ENCODE measurements at places on chromosomes 12 and 14.
A peak's percentile ranks its signal among the peaks of the same experiment; 100 is the strongest.

DNA sequence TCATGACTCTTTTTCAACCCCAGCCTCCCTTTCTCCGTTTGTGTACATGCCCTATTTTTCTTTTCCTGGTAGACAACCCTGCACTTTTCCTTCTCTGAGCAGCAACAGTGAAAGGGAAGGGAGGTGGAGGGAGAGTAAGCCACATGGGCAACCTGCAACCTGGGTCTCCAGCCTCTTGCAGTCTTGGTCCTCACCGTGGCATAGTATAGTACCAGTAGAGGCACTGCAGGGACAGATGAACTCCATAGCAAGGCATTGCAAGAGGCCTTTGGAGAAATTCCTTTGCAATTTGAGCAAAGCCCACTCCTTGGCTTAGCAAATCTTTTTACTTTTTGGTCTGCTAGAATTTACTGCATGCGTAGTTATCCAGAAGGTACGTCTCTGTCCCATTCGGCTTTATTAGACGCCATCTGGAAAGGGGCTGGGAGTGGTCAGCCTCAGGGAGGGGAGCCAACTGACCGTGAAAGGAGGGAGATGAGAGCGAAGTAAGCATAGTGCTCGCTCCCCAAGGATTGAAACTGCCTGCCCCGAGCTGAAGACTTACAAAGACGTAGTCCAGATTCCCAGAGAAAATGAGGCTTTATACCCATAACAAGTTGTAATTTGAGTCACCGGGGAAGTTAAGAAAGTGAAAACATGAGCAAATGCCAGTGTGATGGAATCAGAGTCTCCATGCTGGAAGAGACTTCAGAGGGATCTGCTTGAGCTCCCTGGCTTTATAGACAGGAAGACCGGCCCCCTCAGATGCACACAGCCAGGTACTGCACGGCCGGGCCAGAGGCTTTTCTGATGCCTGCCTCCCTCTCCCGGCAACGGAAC lies 332.0 kb downstream of the CACNA1C start:
- DNase-seq: no peak

DNA sequence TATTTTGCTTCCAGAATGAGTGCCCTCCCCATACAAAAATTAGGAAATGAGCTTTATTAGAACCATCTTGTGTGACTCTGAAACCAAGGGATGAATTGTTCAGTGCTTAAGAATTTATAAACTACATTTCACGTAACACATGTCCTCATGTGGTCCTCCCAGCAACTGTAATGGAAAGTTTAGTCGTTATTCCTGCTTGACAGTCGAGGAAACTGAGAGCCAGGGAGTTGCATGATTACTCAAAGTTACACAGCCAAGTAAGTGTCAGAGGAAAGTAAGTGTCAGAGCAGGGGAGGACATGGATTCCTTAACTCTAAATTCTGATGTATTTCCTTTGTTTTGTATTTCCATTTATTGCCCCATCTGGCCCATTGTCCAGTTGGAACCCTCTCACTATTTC lies 453.9 kb downstream of the FUT8 start:
- DNase-seq: no peak

DNA sequence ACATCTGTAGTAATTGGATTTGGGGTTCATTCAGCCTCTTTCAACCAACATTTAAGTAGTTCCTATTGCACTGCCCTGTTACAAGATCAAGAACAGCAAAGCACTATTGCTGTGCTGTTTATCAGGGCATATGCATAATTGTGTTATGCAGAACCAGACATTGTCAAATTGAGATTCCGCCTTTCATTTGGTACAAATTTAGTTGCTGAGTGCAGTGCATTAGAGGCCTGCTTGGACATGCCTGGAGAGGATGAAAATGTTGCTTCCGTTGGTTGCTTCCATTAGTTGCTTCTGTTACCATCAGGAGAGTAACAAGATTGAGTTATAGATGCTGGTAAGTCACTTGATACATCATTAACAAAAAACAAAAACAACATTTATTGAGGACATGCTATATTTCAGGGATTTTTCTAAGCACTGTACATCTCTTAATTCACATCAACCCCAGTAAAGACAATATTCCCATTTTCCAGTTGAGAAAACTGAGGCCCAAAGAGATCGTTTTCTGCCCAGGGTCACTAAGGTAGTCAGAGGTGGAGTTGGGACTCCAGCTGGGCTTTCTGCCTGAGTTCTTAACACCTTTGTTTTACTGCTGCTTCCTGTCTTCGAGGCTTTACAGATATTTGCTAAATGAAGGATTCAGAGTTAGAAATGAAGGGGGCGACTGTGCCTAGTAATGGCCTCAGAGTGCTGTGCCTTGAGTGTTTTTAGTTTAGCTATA lies 79.3 kb downstream of the PPP2R5C start:
- DNase-seq: no peak

- DNase-seq: no peak
Observed at GRCh38 chr12:85755760-85756159, 80.4 kb downstream of the RASSF9 start.

DNA sequence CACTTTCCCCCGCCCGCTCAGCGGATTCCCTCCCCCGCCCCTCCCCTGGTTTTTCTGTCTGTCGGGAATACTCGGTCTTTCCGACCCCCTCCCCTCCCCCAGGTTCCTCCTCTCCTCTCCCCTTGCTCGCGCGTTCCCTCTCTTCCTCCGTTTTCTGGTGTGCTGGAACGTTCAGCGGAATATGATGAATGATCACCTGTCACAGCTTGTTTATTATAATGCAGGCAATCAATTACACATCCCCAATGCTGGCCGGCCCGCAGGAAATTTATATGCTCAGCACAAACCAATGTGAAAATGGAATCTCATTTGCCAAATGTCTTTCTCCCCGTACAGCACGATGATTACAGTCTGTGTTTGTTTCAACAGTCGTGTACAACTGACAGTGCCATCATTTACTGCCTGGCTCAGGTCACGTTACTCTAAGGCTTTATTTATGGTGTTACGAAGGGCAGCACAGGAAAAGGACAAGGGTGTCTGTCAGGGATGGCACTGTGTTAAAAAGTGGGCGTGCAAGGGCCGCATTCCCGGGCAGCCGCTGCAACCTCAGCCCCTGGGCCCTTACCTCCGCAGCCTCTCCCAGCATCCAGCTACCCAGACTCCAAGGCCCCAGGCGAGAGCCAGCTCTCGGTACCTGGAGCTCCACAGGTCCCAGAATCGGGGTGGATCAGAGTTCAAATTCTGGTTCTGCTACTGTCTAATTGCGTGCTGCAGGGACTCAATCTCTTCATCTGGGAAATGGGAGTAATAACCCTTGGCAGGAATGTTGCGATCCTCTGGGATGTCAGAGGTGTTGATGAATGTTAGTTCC lies 24.7 kb upstream of the MAP1LC3B2 start:
- DNase-seq: peak; percentile 26

DNA sequence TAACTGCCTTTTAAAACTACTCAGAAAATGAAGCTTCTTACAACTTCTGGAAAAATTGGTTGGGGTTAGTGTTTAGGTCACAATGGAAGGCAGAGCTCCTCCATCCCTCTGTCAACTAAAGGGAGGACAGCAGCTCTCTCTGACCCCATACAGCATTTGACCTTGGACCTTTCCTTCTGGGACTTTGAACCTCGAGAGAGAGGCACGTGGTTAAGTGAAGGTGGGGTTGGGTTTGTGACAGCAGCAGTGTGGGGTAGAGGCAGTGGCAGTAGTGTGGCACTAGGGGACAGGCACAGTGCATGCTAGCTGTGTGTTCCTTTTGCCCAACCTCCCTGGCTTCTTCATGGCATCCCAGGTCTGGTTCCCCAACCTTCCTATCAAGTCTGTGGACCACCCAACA lies 9.4 kb upstream of the C12orf75 start:
- no peak for DNase-seq

- DNase-seq: no peak
Observed at GRCh38 chr12:11758510-11759493, 109.3 kb downstream of the ETV6 start.

DNA sequence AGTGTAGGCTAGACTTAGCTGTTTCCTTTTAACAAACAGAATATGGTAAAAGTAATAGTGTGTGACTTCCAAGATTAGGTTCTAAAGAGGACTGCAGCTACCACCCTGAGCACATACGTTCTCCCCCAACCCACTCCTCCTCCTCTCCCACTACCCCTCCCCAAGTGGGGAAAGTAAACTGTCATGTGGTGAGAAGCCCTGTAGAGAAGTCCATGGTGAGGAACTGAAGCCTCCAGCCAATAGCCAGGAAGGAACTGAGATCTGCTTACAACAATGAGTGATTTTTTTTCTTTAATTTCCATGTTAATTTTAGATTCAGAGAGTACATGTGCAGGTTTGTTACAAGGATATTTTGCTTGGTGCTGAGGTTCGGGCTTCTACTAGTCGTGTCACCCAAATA lies 57.0 kb upstream of the EGLN3 start:
- DNase-seq: no peak

GRCh38 chr12:3087758-3088650 lies 10.8 kb downstream of the TSPAN9 start:
- no peak for DNase-seq

GRCh38 chr14:68139431-68140075 lies 320.0 kb downstream of the RAD51B start:
- no peak for DNase-seq

DNA sequence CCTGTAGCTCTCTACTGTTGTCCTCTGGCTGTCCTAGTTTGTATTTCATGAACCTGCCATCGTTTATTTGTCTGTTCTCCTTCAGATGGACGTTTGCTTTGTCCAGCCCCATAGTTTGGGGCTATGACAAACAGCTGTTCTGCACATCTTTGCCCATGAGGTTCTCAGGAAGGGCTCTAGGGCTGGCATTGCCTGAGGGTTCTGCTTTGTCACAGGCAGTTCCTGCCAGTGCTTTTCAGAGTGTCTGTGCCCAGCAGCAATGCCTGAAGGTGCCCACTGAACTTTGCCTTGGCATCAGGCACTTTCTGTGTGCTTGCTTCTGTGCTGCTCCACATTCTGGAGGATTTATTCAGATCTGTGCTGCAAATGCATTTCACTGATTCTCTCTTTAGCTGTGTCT lies 361.3 kb downstream of the TMEM121 start:
- DNase-seq: no peak

- DNase-seq: peak; percentile 20
Observed at GRCh38 chr12:130192642-130193345, 30.5 kb downstream of the FZD10 start.

DNA sequence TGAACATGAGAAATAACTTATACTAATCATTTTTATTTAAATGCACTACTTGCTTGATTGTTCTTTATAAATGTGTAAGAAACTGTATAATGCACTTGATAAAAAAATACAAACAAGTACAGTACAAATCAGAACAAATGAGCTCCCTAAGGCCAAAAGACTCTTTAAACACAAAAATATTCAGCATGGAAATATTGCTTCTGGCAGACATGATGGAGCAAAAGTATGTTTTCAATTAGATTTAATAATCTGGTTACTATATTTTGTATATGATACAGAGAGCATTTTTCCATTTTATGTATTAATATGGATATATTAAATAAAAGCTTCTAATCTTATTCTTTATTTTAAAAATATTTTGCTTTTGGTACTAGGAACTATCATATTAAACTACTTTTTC lies 800.2 kb upstream of the LRFN5 start:
- no peak for DNase-seq

DNA sequence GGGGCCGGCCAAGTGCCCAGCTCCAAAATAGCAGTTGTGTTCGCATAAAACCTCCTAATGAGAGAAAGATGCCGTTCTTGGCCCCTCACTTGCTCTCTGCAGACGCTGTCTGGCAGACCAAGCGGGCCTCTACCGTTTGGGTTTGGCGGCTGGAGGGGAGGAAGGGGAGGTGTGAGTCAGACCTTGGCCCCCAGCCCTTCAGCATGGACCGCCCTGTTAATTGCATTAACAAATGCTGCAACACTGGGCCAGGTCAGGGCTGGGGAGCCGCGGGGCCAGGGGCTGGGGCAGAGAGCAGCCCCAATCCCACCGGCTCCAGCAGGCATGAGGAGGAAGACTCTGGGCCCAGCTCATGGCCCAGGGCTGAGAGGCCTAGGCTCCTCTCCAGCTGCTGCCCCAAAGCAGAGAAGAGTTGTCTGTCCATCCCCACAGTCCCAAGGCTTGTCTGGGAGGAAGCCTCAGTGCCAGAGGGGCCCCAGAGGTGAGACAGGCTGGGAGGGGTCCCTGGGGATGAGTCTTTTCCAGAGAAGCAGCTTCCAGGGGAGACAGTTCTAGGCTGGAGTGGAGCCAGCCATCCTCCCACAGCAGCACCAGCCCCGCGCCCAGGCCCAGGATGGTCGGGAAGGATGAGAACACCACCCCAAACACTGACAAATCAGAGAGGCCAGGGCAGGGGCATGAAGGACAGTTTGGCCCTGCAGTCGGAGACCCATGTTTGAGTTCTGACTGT lies 16.9 kb downstream of the LTBP2 start:
- DNase-seq: no peak

DNA sequence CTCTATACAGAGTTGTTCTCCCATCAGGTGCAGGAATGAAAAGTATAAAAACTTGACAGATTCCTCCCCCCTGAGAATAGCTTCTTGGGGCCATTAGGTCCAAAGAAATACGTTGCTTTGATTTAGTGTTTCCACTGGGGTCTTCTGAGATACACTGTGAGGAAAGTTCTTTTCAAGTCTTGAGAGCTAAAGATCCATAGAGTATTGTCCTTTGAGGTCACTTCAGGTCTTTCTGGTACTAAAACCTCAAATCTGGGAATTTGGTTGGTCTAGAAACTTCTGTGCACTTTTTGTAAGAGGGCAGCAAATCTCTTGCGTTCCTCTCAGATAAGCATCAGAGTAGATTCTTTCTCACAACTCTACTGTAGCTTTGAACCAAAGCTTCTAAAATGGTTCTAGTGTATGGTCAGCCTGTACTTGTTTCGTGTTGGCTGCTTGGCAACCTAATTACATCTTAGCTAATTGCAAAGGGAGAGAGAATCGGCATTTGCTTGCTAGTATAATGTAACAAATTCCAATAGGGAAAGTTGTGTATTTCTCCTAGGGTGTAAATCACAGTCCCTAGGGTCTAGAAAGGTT lies 10.0 kb downstream of the SRSF5 start:
- DNase-seq: no peak

DNA sequence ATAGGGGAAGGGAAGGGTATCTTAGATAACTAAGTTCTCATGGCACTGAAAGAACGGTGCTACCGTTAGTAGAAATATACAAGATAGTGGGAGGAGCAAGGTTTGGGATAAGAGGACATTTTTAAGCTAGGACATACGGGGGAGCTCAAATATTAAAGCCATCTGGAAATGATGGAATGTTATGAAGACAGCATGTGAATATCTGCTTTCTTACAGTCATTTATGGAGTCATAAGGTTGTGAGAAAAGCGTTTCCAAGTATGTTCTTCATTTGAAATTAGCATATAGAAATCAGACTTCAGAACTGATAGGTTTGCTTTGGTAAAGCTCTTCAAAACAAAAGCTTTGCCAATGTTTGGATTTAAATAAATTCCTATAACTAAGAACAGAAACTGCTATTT lies 62.3 kb downstream of the OTOGL start:
- no peak for DNase-seq

- no peak for DNase-seq
Observed at GRCh38 chr14:23445773-23446172, 10.3 kb upstream of the MYH7 start.

DNA sequence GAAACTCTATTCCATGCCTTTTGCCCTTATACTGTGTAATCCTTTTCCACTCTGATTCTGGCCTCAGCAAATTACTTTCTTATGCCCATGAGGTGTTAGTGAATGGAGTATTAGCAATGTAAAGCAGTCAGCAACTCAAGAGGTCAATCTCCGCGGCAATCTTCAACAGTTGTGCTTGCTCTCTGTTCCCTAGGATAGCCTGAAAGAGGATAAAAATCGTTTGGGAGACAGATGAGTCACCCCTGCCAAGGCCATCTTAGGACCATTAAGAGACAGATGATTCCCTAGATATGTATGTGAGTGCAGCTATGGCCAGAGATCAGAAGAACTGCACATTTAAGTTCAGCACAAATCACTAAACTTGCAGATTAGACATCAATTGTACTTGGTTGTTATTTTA lies 1145.8 kb downstream of the GALC start:
- DNase-seq: no peak
